ENCODE measurements at places on chromosomes 1 and 21.

GRCh38 chr1:230142608-230143210 is 75.7 kb downstream of the GALNT2 start:
- no peak overlapping the region for H3K4me3 ChIP-seq
- peaks cover 59% of the 10 kb centered on the region for H3K4me1 ChIP-seq
- no peaks in the 10 kb centered on the region for H3K36me3 ChIP-seq
- H3K27ac ChIP-seq, result no peak overlapping the region
- no peaks in the 10 kb centered on the region for H3K27me3 ChIP-seq

DNA sequence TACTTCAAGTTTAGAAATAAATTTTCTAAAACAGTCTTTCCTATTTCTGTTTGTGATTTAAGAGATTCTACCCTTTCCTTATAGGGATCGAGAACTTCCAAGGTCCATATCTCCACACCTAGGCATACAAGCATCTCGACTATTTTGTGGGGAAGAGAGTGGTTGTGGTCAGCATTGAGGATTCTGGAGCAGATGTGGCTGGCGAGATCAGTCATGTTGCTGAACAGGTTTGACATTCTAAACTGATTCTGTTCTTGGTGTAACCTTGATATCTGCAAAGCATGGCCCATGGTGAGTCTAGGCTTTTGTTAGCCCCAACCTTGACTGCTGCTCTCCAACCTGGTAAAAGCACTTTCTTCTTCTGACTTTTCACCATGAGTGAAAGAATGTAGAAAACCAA is 167.6 kb upstream of the POGK start:
- H3K4me3 ChIP-seq, result no peak overlapping the region
- peaks cover 8% of the 10 kb centered on the region for H3K27me3 ChIP-seq
- DNase-seq, result no peak
- no peaks in the 10 kb centered on the region for H3K36me3 ChIP-seq
- peaks cover 6% of the 10 kb centered on the region for H3K4me1 ChIP-seq
- no peak overlapping the region for H3K27ac ChIP-seq

DNA sequence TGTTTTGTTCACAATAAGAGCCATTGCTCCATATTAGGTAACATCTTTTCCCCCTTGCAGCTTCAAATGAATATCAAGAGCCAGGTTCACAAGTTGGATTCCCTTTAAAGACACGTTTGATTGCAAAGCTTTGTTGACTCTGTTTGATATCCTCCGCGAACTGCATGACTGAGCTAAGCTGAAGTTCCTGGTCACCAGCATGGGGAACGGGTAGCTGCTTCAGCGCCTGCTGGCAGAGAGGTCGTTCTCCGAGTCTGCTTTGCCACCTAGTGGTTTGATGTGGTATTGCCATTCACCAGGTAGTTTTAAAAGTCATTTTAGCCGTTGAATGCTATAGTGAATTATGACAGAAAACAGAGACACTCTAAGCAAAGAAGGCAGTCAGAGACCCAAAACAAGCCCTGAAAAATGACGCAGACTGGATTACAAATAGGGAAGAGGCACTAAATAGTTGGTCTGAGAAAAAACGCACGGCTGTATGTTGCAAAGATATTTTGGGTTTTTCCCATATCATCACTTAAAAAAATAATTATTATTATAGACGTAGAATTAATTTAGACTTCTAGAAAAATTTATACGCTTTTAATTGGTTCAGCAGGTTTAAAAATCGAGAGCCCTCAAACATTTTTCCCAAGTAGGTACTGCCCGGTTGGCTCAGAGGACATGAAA is 193.5 kb upstream of the FMN2 start:
- H3K4me3 ChIP-seq, result no peak overlapping the region
- DNase-seq, result peak; percentile 36
- H3K36me3 ChIP-seq, result no peaks in the 10 kb centered on the region
- no peaks in the 10 kb centered on the region for H3K27me3 ChIP-seq

DNA sequence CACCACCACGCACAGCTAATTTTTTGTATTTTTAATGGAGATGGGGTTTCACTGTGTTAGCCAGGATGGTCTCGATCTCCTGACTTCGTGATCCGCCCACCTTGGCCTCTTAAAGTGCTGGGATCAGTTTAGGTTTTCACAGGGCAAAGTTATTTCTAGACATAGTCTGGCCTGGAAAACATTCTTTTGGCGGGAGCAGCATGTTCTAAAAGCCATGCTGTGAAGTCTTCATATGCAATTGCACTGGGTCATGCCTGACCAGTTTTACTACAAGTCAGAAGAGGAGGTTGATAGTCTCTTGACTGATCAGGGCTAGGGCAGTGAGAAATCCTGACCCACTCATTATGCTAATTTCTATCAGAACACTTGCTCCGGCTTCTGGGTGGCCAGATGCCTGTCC is 131.6 kb upstream of the POU3F1 start:
- no peak for DNase-seq
- no peak overlapping the region for H3K27ac ChIP-seq
- H3K4me3 ChIP-seq, result no peak overlapping the region
- H3K4me1 ChIP-seq, result peaks cover 19% of the 10 kb centered on the region
- H3K27me3 ChIP-seq, result peaks cover 8% of the 10 kb centered on the region

GRCh38 chr1:69693921-69694675 is 126.4 kb downstream of the LRRC7 start:
- no peaks in the 10 kb centered on the region for H3K4me1 ChIP-seq
- no peaks in the 10 kb centered on the region for H3K27me3 ChIP-seq
- no peak for DNase-seq
- H3K36me3 ChIP-seq, result no peaks in the 10 kb centered on the region
- no peak overlapping the region for H3K4me3 ChIP-seq
- no peak overlapping the region for H3K27ac ChIP-seq

DNA sequence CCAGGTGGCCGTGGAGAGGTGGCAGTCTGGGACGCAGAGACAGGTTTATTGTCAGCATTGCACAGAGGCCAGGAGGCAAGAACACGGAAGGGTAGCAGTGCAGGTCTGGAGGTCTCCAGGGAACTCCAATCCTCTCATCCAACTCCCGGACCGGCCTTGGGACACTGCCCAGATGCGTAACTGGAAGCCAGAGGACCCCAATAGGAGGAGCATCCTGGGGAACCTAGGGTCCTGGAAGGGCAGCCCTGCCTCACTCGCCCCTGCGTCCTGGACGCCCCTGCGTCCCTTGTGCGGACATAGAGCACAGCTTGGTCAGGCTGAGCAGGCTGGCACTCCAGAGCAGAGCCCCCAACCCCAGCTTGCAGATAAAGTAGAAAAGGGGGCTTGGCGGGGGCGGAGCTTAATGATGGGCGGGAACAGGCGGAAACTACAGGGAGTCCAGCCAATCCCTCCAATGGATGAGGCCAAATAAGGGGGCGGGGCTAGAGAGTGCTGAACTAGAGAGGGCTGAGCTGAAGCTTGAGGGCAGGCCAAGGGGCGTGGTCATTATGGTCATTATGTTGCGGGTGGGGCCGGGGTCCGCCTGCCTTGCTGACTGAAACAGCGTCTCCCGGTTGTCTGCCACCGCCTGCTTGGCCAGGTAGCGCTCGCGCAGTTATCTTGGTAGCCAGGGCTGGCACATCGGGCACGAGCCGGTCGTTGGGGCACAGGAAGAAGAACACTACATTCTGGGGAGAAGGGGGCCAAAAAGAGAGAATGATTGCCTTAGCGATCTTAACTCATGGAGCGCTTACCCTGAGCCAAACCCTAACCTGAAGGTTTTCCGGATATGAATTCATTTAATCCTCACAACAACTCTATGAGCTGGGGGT is 3.7 kb upstream of the ARHGEF19 start:
- H3K27ac ChIP-seq, result peak overlapping the region; percentile 16
- H3K4me3 ChIP-seq, result peak overlapping the region; percentile 81
- H3K27me3 ChIP-seq, result no peaks in the 10 kb centered on the region

DNA sequence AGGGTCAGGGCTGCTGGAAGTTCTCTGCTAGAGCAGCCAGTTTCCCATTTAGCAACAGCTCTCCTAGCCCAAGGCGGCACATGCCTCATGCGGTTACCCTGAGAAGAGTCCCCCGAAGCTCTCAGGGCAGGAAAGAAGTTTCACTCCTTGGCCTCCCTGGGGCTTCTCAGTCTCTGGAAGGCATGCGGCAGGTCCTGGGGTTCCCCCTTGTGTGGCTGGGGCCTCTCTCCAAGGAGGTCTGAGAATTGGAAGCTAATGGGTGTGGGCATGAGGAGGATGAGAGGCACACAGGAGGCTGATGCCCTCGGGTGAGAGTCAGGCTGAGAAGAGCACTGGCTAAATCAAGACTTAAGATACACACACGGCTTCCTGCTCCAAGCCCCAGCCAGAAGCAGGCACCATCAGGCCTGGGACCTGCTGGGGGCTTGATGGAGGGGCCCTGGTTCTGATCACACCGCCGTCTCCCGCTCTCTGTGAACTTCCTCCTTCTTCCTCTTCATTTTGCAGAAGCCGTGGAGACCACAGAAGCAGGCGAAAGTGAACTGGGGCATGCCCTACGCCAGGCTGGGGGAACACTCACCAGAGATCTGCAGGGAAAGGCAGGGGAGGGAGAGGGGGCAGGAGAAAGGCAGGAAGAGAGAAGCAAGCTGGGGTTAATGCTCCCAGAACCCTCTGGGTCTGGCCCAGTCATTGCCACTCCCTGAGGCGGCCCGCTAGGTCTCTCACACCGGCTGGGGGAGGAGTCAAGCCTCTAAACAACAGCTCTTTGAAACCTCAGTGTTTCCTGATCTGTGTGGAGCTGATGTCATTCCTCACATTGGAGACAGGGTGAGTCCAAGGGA is 15.1 kb downstream of the BLACAT1 start:
- H3K36me3 ChIP-seq, result no peaks in the 10 kb centered on the region
- peaks cover 3% of the 10 kb centered on the region for H3K27me3 ChIP-seq
- peak; percentile 60 for DNase-seq
- peak overlapping the region; percentile 82 for H3K4me3 ChIP-seq
- peak overlapping the region; percentile 97 for H3K27ac ChIP-seq

DNA sequence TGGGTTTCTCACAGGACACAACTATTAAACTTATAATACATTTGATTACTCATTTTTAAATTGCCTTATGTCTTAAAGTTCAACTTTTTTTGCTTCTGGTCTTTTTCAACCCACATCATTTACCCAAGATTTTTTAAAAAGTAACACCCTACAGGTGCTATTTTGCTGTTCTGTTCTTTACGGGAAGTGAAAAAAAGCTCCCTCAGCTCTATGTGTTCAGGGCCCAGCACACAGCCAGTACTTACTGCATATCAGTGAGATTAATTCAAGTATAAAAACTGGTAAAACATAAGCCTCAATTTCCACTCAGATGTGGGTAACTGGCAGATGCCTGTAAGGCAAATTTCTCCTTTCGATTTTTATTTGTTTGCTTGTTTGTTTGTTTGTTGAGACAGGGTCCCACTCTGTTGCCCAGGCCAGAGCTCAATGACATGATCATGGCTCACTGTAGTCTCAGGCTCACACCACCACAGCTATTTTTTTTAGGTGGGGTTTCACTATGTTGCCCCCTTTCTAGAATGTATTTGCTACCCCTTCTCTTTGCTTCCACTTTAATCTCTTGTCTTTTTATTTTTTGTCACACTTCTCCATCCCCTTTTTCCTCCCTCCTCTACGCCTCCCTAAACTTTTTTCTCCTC is 20.3 kb downstream of the RNASEL start:
- H3K4me3 ChIP-seq, result no peak overlapping the region
- peaks cover 7% of the 10 kb centered on the region for H3K4me1 ChIP-seq
- no peak overlapping the region for H3K27ac ChIP-seq
- no peaks in the 10 kb centered on the region for H3K36me3 ChIP-seq
- no peaks in the 10 kb centered on the region for H3K27me3 ChIP-seq
- peak; percentile 34 for DNase-seq

DNA sequence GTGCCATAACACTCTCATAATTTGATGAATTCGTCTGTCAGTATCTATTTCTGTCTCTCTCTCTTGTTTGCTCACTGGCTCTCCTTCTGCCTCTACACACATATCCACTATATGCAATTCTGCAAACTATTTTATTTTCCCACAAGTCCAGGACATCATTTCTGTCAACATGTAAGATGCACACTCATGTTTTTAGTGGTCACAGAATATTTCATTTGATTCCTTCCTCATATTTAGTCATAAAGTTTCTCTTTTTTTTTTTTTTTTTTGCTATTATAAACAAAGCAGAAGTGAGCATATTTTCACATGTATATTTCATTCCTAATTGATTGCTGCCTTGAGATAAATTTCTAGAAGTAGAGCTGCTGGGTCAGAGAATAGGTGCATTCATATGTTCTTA is 165.3 kb downstream of the PGBD5 start:
- peaks cover 41% of the 10 kb centered on the region for H3K36me3 ChIP-seq
- H3K4me1 ChIP-seq, result peaks cover 22% of the 10 kb centered on the region
- no peak overlapping the region for H3K27ac ChIP-seq
- no peak overlapping the region for H3K4me3 ChIP-seq
- DNase-seq, result no peak
- H3K27me3 ChIP-seq, result no peaks in the 10 kb centered on the region

GRCh38 chr1:22117851-22118250 is 25.0 kb downstream of the WNT4 start:
- no peaks in the 10 kb centered on the region for H3K27me3 ChIP-seq
- H3K27ac ChIP-seq, result peak overlapping the region; percentile 92
- peaks cover 62% of the 10 kb centered on the region for H3K4me1 ChIP-seq

- no peak overlapping the region for H3K4me3 ChIP-seq
- H3K4me1 ChIP-seq, result no peaks in the 10 kb centered on the region
- no peak for DNase-seq
- no peaks in the 10 kb centered on the region for H3K36me3 ChIP-seq
These were observed 272.1 kb upstream of the C1orf87 start for GRCh38 chr1:60345621-60346020.

- no peak overlapping the region for H3K4me3 ChIP-seq
- no peak overlapping the region for H3K27ac ChIP-seq
These were observed 87.9 kb downstream of the RGS7 start for GRCh38 chr1:241269116-241269515.

DNA sequence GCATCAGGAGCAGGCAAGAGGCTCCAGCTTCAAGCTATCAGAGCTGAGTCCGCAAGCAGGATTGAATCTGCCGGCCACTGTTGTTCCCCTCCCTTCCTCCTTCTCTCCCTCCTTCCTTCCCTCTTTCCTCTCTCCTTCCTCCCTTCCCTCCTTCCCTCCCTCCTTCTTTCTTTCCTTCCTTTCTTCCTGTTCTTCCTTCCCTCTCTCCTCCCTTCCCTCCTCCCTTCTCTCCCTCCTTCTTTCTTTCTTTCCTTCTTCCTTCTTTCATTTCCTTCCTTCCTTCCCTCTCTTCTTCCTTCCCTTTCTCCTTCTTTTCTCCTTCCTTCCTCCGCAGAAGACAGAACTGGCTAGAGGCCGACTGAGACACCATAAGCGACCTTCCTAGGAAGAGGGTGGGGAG is 534.0 kb downstream of the NPHP4 start:
- no peak for DNase-seq
- H3K4me1 ChIP-seq, result no peaks in the 10 kb centered on the region
- peaks cover 19% of the 10 kb centered on the region for H3K27me3 ChIP-seq
- no peak overlapping the region for H3K4me3 ChIP-seq

GRCh38 chr1:112754116-112754628 is 39.0 kb upstream of the PPM1J start:
- H3K36me3 ChIP-seq, result peaks cover 28% of the 10 kb centered on the region
- H3K4me3 ChIP-seq, result no peak overlapping the region
- no peaks in the 10 kb centered on the region for H3K4me1 ChIP-seq
- H3K27ac ChIP-seq, result no peak overlapping the region
- no peak for DNase-seq

GRCh38 chr1:11693024-11693590 is 1.6 kb downstream of the DRAXIN start:
- H3K4me1 ChIP-seq, result peaks cover 21% of the 10 kb centered on the region
- H3K27ac ChIP-seq, result no peak overlapping the region
